ENCODE measurements at places on chromosomes 12 and 14. TPM values are rescaled to one million over a fixed set of nuclear protein-coding genes. Genes with fewer than 3 reads are reported as not detected.
A peak's percentile ranks its signal among the peaks of the same experiment; 100 is the strongest.

The CEP128 gene
- 21.6 TPM for total RNA-seq

The SIX1 gene
- total RNA-seq: not detected

The SLC17A8 gene
- not detected for total RNA-seq

The TTC6 gene
- total RNA-seq: not detected

The FBRSL1 gene
- 97.3 TPM for total RNA-seq

DNA sequence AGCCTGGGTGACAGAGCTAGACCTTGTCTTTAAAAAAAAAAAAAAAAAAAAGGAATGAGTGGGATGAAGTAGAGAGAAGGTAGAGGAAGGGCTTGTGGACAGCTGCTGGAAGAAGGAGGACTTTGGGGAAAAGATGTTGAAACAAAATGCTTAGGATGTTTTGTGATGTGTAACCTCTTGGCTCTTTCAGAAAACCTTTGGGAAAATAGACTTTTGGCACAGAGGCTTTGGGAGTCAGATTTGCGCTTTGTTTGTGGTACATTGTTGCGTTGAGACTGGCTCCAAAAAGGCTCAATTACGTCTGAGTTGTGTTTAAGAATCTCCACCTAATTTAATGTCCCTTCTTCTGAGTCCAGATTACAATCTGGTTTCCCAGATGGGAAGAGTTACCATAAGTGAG lies 32.9 kb upstream of the SPTLC2 start:
- H3K4me3 ChIP-seq: no peak overlapping the region
- H3K4me1 ChIP-seq: no peaks in the 10 kb centered on the region
- DNase-seq: no peak
- no peaks in the 10 kb centered on the region for H3K27me3 ChIP-seq
- no peak overlapping the region for H3K27ac ChIP-seq

DNA sequence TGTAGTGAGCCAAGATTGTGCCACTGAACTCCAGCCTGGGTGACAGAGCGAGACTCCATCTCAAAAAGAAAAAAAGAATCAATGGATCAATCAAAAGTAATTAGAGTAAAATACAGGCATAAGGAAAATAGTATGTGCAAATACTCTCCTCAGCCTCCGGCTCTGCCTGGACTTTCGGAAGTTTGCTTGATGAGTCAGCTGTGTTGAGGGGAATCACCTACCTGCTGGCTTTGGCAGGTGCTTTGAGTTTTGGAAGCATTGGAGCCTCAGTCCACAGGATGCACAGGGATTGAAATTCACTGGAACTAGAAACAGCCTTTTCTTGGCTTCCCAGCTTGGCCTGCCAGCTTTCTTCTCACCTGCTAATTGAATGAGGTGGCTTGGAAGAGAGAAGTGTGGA lies 268.2 kb downstream of the PCNX1 start:
- DNase-seq: no peak
- peaks cover 3% of the 10 kb centered on the region for H3K27me3 ChIP-seq
- H3K36me3 ChIP-seq: no peaks in the 10 kb centered on the region
- no peaks in the 10 kb centered on the region for H3K4me1 ChIP-seq
- no peak overlapping the region for H3K4me3 ChIP-seq
- no peak overlapping the region for H3K27ac ChIP-seq

- no peak overlapping the region for H3K4me3 ChIP-seq
- no peaks in the 10 kb centered on the region for H3K36me3 ChIP-seq
- no peaks in the 10 kb centered on the region for H3K4me1 ChIP-seq
- H3K27ac ChIP-seq: no peak overlapping the region
- H3K27me3 ChIP-seq: no peaks in the 10 kb centered on the region
Measured at GRCh38 chr12:128626808-128627320, 196.9 kb downstream of the SLC15A4 start.

DNA sequence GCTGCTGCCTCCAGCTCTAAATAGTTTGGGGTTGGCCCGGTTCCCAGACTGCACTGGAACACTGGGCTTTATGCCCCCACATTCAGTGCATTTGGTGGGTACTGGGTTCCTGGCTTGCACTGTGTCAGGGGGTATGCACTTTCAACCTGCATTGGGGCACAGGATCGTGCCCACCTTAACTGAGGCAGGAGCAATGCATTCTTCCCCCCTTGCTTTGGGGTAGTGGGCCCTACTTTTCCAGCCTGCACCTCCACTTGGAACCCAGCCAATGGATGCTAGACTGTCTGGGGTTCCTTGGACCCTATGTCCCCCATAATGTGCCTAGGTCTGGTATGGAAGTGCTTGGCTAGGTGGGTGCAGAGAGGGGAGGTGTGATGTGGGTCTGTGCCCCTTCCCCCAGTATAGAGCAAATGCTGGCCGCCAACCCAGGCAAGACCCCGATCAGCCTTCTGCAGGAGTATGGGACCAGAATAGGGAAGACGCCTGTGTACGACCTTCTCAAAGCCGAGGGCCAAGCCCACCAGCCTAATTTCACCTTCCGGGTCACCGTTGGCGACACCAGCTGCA lies 615 bp downstream of the TARBP2 start:
- no peak for DNase-seq
- no peaks in the 10 kb centered on the region for H3K36me3 ChIP-seq
- H3K27ac ChIP-seq: peak overlapping the region; percentile 98
- H3K27me3 ChIP-seq: no peaks in the 10 kb centered on the region
- peak overlapping the region; percentile 79 for H3K4me3 ChIP-seq

DNA sequence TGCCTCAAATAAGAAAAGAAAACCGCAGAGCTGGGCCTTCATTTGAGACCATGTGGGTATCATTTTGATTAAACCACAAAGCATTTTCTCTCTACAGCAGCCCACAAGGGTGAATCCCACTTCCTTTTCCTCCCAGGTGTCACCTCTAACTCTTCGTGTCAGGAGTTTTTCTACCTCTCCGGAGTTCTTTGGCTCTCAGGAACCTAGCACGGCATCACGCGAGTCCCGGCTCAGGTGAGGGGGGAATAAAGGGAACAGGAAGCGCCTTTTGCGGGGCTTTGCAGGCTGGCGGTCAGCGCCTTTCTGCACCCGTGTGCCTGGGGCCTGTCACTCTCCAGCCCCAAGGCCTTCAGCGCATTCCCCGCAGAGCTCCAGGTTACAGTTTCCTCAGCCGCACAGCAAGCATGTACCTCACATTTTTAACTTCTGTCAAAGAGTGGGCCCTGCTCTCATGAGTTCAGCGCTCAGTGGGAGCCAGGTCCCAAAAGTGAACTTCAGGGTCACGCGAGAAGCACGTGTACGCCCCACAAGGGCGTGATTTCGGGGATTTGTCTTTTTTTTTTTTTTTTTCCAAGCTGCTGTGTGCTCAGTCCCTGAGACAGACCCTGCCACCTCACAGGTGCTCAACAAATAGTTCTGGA lies 740 bp upstream of the PRPF40B start:
- H3K4me3 ChIP-seq: peak overlapping the region; percentile 94
- peaks cover 22% of the 10 kb centered on the region for H3K4me1 ChIP-seq
- DNase-seq: peak; percentile 76
- no peaks in the 10 kb centered on the region for H3K27me3 ChIP-seq
- no peaks in the 10 kb centered on the region for H3K36me3 ChIP-seq
